Lung microvascular endothelial cell (primary cell): ENCODE measurements at places on chromosomes 16 and 17.

DNA sequence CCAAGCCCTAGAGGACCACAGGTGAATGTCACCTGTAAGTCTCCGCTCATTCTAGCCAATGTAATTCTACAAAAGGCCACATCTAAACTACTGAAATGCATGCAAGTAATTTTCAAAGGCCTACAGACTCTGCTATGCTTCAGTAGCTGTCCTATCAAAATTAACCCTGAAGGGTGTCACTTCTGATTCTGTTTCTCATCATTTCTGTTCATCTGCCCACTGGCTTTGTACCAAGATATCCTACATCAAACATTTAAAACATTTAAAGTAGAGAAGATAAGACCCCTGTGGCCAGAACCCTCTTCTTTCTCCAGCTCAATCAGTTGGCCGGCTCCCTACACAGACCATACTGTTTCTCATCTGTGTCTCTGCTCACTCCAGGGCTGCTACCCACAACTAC lies 21.5 kb downstream of the PHF12 start:
- DNase-seq = no peak

DNA sequence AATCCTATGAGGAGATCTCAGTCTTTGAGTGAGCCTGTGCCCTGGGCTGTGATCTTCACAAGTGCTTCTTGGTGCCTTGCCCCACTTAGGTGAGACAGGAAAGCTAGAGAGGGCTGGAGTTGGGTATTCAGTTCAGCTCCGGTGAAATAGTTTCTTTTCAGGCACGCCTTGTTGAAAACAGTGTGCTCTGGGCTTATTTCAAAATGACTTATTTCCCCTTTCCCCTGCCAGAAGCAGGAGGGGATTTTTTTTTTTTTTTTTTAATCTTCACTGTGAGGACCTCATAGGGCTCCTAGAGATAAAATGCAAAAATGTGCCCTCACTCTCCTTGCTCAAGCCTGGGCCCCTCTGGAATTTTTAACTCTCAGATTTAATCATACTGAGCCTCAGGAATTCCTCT lies 27.2 kb downstream of the MOSMO start:
- DNase-seq = no peak

DNA sequence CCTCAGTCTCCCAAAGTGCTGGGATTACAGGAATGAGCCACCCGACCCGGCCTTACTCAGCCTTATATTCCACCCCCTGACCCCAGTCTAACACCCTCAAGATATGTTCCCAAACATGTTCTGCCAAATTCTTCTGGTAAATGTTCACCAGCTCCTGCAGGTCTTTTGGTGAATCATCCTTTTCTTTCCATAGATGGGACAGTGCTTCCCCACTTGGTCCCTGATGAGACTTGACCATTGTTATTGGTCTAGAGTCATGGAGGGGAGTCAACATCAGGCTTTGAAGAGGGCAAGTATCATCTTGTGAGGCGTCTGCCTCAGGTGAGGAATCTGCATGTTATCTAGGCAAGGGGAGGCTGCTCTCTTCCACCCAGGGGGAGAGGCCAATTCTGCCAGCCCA lies 10.4 kb upstream of the RUNDC3A start:
- DNase-seq = no peak

DNA sequence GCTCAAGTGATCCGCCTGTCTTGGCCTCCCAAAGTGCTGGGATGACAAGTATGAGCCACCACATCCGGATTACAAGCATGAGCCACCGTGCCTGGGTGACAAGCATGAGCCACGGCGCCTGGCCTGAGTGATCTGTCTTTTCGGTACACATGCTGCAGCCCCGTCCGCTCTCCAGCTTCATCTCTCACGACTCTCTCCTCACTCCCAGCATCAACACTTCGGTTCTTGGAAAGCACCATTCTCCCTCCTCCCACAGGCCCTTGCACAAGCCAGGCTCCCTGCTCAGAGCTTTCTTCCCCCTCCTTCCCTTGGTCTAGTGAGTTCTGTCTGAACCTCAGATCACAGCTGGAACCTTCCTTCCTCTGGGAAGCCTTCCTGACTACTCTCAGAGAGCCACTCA lies 6.5 kb upstream of the NCBP3 start:
- no peak for DNase-seq

DNA sequence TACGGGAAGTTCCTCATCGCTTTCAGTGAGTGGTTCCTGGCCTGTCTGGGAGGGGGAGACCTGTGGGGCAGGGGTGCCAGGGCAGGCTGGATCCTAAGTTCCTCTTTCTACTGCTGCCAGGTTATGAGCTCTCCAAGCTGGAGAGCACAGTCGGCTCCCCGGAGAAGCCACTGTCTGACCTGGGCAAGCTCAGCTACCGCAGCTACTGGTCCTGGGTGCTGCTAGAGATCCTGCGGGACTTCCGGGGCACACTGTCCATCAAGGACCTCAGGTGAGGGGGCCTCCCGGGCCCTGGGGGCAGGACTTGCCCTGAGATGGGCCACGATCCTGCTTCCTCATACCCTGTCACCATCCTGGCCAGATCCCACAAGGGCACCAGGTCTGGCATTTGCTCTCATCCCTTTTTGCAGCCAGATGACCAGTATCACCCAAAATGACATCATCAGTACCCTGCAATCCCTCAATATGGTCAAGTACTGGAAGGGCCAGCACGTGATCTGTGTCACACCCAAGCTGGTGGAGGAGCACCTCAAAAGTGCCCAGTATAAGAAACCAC lies 5.1 kb downstream of the PRSS8 start:
- no peak for DNase-seq
